ENCODE measurements at places on chromosomes 4 and X. TPM values are rescaled to one million over a fixed set of nuclear protein-coding genes. Genes with fewer than 3 reads are reported as not detected.

The GPR82 gene
- not detected for total RNA-seq

The USP17L22 gene
- total RNA-seq: not detected

The NUDT11 gene
- total RNA-seq: 0.84 TPM

The SLC10A4 gene
- not detected for total RNA-seq

The CXorf38 gene
- total RNA-seq: 26.7 TPM

DNA sequence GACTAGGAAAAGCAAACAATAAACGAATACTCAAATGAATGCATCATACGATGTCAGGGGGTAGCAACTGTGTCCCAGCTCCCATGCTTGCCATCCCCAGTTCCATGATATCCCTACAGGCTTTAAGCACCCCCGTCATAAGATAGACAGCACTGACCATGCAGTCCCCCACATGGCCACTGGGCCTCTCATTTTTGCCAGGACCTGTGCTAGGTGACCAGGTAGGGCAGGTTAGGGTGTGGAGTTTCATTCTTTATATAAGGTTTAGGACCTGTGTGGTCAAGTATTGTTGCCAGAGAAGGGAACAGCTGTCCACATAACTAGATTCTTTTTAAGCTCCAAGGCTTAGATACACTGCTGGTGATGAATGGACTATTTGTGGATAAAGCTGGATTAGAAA lies 9.7 kb downstream of the PPEF2 start:
- H3K27ac ChIP-seq: no peak overlapping the region
- no peaks in the 10 kb centered on the region for H3K36me3 ChIP-seq
- no peaks in the 10 kb centered on the region for H3K4me1 ChIP-seq

- no peaks in the 10 kb centered on the region for H3K4me1 ChIP-seq
- H3K27ac ChIP-seq: no peak overlapping the region
- DNase-seq: no peak
- H3K27me3 ChIP-seq: no peaks in the 10 kb centered on the region
- H3K4me3 ChIP-seq: no peak overlapping the region
These were observed 40.8 kb downstream of the ZNF518B start for GRCh38 chr4:10416441-10416840.

DNA sequence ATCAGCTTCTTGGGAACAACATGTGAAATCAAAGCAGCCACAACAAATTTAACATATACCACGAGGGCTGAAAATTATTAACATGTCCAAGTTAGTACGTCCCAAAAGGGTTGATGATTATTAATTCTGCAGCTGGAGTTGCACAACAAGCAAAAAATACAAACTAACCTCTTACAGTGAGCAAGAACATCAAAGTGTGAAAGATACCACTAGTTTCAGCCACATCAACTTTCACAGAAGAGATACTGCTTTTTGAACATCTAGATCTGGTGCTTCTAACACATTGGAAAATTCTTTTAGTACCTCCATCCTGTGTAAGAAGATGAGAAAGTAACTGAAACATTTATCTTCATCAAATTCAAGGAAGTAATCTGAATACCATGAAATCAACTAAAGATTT lies 334.1 kb downstream of the PCDH7 start:
- H3K27ac ChIP-seq: no peak overlapping the region
- H3K36me3 ChIP-seq: no peaks in the 10 kb centered on the region
- H3K4me3 ChIP-seq: no peak overlapping the region
- DNase-seq: no peak

DNA sequence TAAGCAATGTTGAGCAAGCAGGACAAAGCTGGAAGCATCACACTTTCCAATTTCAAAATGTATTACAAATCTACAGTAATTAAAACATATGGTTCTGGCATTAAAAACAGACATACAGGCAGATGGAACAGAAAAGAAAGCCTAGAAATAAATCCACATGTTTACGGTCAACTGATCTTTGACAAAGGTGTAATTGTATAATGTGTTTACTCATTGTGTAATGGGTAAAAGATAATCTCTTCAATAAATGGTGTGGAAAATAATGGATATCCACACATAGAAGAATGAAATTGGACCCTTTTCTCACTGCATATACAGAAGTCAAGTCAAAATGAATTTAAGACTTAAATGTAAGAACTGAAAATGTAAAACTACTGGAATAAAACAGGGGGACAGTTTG lies 394.2 kb downstream of the ANKRD50 start:
- H3K36me3 ChIP-seq: no peaks in the 10 kb centered on the region
- no peaks in the 10 kb centered on the region for H3K27me3 ChIP-seq
- no peak for DNase-seq
- H3K27ac ChIP-seq: no peak overlapping the region

- no peaks in the 10 kb centered on the region for H3K4me1 ChIP-seq
- H3K27ac ChIP-seq: no peak overlapping the region
- H3K4me3 ChIP-seq: no peak overlapping the region
- no peaks in the 10 kb centered on the region for H3K27me3 ChIP-seq
- no peaks in the 10 kb centered on the region for H3K36me3 ChIP-seq
- DNase-seq: no peak
These were observed 241.6 kb downstream of the MGST2 start for GRCh38 chr4:139907001-139907809.

DNA sequence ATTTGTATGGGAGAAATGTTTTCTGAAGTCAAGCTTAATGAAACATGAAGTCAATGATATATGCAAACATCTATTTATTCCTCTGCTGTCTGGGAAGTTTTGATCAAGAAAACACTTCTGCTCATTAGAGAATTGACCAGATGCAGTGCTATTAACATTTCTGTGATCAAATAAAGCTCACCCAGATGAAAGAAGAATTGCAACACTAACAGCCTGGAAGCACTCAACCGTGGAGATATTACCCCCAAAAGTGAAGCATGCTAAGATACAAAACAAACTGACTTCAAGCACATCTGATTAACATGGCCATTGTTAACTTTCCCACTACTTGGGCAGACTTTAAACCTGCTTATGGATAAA lies 73.7 kb upstream of the GUCY1A1 start:
- H3K36me3 ChIP-seq: no peaks in the 10 kb centered on the region
- H3K27ac ChIP-seq: no peak overlapping the region
- H3K27me3 ChIP-seq: no peaks in the 10 kb centered on the region
- H3K4me1 ChIP-seq: no peaks in the 10 kb centered on the region
- no peak overlapping the region for H3K4me3 ChIP-seq
- no peak for DNase-seq

DNA sequence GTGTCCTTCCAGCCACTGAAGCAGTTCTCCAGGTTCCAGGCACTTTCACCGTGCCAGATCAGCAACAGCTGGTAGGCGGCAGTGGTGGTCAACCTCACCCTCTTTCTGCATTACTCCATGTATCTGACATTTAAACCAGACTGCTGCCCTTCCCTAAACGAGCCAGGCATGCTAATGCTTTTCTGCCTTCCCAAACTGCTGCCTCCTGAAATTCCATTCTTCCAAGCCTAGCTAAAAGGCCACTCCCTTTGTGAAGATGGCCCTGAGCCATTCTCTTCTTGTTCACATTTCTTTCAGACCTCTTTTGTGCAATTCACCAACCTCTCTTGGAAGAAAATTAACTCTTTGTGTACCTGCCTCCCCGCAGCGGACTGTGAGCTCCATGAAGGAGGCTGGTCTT lies 73.7 kb downstream of the CHST7 start:
- DNase-seq: no peak
- H3K27ac ChIP-seq: no peak overlapping the region
- no peaks in the 10 kb centered on the region for H3K4me1 ChIP-seq

Measured in CD4-positive, alpha-beta memory T cell (primary cell).